Hepatocyte (in vitro differentiated cells): ENCODE measurements at places on chromosomes 4 and X. TPM values are rescaled to one million over a fixed set of nuclear protein-coding genes. Genes with fewer than 3 reads are reported as not detected.
A peak's percentile ranks its signal among the peaks of the same experiment; 100 is the strongest.

CSAG3 gene
- total RNA-seq: not detected in 2 replicates

SMIM14 gene
- total RNA-seq: 69.6 and 98.6 TPM in 2 replicates

ARX gene
- not detected in 2 replicates for total RNA-seq

H2BW1 gene
- total RNA-seq: not detected in 2 replicates

LRRC66 gene
- 0.87 and 0.92 TPM in 2 replicates for total RNA-seq

CDS1 gene
- total RNA-seq: 21.3 and 24.3 TPM in 2 replicates

ZFYVE28 gene
- total RNA-seq: 0.60 and 2.2 TPM in 2 replicates

IRS4 gene
- 0.70 and 1.0 TPM in 2 replicates for total RNA-seq

DNA sequence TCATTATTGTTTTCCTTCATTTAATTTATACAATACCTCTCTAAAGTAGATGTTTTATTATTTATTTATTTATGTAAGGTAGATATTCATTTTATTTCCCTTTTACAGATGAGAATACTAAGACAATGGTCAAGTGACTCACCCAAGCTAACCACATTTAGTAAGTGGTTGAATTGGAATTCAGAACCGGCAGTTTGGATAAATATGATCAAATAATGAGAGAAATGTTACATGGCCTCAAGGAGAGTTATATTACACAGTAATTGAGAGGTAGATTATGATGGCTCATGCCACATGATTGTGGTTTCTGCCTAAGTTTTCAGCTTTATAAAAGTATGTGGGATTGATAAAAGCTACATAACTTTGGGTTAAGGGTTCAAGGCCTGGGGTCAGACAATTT lies 239.4 kb upstream of the BOD1L1 start:
- H3K27me3 ChIP-seq: no peaks in the 10 kb centered on the region
- no peak overlapping the region for H3K4me3 ChIP-seq
- no peak for DNase-seq

DNA sequence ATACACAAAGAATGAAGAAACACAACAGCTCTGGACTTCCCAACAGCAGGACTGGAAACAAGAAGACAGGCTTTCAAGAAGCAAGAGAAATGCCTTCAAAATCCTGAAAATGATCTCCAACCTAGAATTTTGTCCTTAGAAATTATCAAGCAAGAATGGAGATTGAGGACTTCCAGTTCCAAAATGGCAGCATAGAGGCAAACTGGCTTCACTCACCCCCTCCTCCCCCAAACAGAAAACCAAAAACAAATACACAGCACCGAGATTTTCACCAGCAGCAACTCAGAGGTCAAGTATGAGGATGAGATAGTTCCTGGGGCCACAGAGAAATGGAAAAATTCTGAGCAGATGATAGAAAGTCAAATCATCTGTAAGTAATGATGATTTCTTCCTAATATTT lies 40.5 kb upstream of the LRBA start:
- no peaks in the 10 kb centered on the region for H3K27me3 ChIP-seq
- no peak for DNase-seq
- H3K4me3 ChIP-seq: no peak overlapping the region

DNA sequence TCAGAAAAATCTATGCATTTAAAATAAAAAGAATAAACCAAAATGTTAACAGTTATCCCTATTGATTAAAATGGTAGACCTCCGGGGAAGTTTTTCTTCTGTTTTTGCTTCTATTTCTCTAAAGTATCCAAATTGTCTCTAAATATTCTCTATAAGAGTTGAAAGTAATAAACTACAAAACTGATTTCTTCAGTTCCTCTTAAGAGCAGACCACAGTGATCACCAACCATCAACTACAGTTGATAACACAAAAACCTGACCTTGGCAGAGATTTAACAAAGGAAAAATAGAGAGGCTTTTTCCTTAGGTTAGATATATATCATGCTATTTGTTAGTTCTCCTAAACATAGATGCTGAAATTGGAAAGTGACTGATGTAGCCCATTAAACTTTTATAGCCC lies 27.3 kb downstream of the DDX60 start:
- no peak for DNase-seq
- H3K27ac ChIP-seq: no peak overlapping the region
- no peak overlapping the region for H3K4me3 ChIP-seq
- H3K36me3 ChIP-seq: no peaks in the 10 kb centered on the region

- H3K4me3 ChIP-seq: no peak overlapping the region
- H3K27me3 ChIP-seq: no peaks in the 10 kb centered on the region
- DNase-seq: peak; percentile 69
- no peaks in the 10 kb centered on the region for H3K36me3 ChIP-seq
- no peaks in the 10 kb centered on the region for H3K4me1 ChIP-seq
Measured at GRCh38 chrX:19889582-19890342, 2.4 kb upstream of the SH3KBP1 start.

GRCh38 chrX:44012484-44013096 lies 39.4 kb upstream of the NDP start:
- no peaks in the 10 kb centered on the region for H3K4me1 ChIP-seq
- H3K27ac ChIP-seq: no peak overlapping the region
- no peak overlapping the region for H3K4me3 ChIP-seq
- no peaks in the 10 kb centered on the region for H3K27me3 ChIP-seq

- no peaks in the 10 kb centered on the region for H3K36me3 ChIP-seq
- peak; percentile 62 for DNase-seq
- no peaks in the 10 kb centered on the region for H3K27me3 ChIP-seq
- no peak overlapping the region for H3K4me3 ChIP-seq
- H3K4me1 ChIP-seq: no peaks in the 10 kb centered on the region
- peak overlapping the region; percentile 52 for H3K27ac ChIP-seq
Measured at GRCh38 chrX:67780694-67781109, 236.9 kb downstream of the AR start.

- H3K36me3 ChIP-seq: no peaks in the 10 kb centered on the region
- no peak overlapping the region for H3K4me3 ChIP-seq
- H3K27ac ChIP-seq: no peak overlapping the region
- no peaks in the 10 kb centered on the region for H3K27me3 ChIP-seq
- DNase-seq: no peak
- peaks cover 6% of the 10 kb centered on the region for H3K4me1 ChIP-seq
Measured at GRCh38 chr4:23364167-23364566, 525.7 kb downstream of the PPARGC1A start.

DNA sequence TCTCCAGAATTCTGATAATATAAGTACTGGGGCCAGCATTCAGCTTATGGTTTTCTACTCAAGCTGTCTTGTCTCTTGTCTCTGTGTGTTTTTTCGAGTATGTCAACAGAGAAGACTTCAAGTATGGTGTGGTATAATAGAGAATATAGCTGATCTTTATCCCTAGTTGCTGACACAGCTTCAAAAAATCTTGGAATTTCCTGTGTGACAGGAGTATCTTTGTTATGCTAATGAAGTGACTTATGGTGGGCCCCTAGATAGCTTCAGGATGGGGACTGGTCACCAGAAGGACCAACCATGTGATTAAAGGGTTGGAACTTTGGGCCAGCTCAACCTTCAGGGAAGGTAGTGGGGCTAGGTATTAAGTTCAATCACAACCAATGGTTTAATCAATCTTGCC lies 2.9 kb downstream of the GPRASP3 start:
- H3K27ac ChIP-seq: no peak overlapping the region
- no peak overlapping the region for H3K4me3 ChIP-seq
- DNase-seq: no peak
- H3K4me1 ChIP-seq: no peaks in the 10 kb centered on the region
- no peaks in the 10 kb centered on the region for H3K36me3 ChIP-seq

- DNase-seq: no peak
- no peak overlapping the region for H3K27ac ChIP-seq
- H3K4me1 ChIP-seq: no peaks in the 10 kb centered on the region
- H3K27me3 ChIP-seq: no peaks in the 10 kb centered on the region
Measured at GRCh38 chr4:102193145-102193544, 152.1 kb downstream of the SLC39A8 start.

DNA sequence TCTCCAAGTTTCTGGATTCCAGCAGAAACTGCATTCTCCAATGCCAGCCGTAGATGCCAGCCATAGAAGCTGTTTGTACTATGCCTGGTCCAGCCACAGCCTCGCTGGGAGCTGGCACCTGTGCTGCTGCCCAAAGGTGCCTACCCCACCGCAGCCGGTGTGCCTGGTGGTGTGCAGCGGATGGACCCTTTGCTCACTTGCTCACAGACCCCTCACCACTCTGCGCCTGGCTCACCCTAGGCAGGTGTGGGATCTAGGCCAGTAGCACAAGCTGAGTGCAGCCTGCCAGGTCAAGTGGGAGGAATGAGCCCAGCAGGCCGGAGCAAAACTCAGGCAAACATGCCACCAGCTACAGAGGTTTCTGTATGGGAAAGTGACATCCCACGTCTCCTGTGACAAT lies 463.2 kb downstream of the ADGRL3 start:
- H3K27me3 ChIP-seq: no peaks in the 10 kb centered on the region
- no peaks in the 10 kb centered on the region for H3K4me1 ChIP-seq
- no peak for DNase-seq
- no peak overlapping the region for H3K4me3 ChIP-seq
- H3K36me3 ChIP-seq: no peaks in the 10 kb centered on the region

- no peaks in the 10 kb centered on the region for H3K4me1 ChIP-seq
- no peaks in the 10 kb centered on the region for H3K27me3 ChIP-seq
- H3K36me3 ChIP-seq: no peaks in the 10 kb centered on the region
- H3K27ac ChIP-seq: no peak overlapping the region
- DNase-seq: no peak
- no peak overlapping the region for H3K4me3 ChIP-seq
Measured at GRCh38 chr4:113773014-113773413, 11.5 kb upstream of the CAMK2D start.

- no peak overlapping the region for H3K27ac ChIP-seq
- H3K36me3 ChIP-seq: no peaks in the 10 kb centered on the region
- no peaks in the 10 kb centered on the region for H3K4me1 ChIP-seq
- H3K27me3 ChIP-seq: no peaks in the 10 kb centered on the region
- no peak for DNase-seq
Measured at GRCh38 chrX:13511944-13512330, 57.5 kb upstream of the EGFL6 start.

GRCh38 chrX:51395810-51396728 lies 63.4 kb downstream of the NUDT10 start:
- H3K36me3 ChIP-seq: no peaks in the 10 kb centered on the region
- no peaks in the 10 kb centered on the region for H3K27me3 ChIP-seq
- no peak for DNase-seq
- no peaks in the 10 kb centered on the region for H3K4me1 ChIP-seq

GRCh38 chrX:23773601-23774175 lies 9.3 kb upstream of the SAT1 start:
- no peak overlapping the region for H3K27ac ChIP-seq
- no peaks in the 10 kb centered on the region for H3K27me3 ChIP-seq
- H3K4me3 ChIP-seq: no peak overlapping the region
- DNase-seq: no peak
- H3K4me1 ChIP-seq: no peaks in the 10 kb centered on the region

DNA sequence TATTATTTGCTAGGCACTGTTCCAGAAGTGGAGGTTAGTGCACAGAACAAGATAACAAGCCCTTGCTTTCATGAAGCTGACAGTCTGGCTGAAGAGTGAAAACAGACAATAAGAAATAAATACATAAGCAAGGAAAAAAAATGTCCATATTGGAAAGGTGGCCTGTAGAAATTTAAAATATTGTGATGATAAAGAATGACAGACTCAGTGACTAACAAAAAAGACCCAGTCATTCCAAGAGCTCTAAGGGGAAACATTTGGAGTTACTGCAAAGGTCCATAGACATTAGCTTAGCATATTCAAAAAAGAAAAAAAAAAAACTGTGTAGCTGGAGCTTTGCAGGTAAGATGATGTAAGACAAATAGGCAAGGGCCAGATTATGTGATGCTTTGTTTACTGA lies 1.0 kb upstream of the ANTXR2 start:
- H3K27me3 ChIP-seq: no peaks in the 10 kb centered on the region
- H3K27ac ChIP-seq: peak overlapping the region; percentile 97
- H3K36me3 ChIP-seq: no peaks in the 10 kb centered on the region
- no peak overlapping the region for H3K4me3 ChIP-seq
- H3K4me1 ChIP-seq: peaks cover 24% of the 10 kb centered on the region

GRCh38 chr4:157143369-157143768 lies 67.4 kb downstream of the GLRB start:
- no peak overlapping the region for H3K4me3 ChIP-seq
- DNase-seq: no peak
- H3K27ac ChIP-seq: no peak overlapping the region
- no peaks in the 10 kb centered on the region for H3K4me1 ChIP-seq
- H3K27me3 ChIP-seq: no peaks in the 10 kb centered on the region

DNA sequence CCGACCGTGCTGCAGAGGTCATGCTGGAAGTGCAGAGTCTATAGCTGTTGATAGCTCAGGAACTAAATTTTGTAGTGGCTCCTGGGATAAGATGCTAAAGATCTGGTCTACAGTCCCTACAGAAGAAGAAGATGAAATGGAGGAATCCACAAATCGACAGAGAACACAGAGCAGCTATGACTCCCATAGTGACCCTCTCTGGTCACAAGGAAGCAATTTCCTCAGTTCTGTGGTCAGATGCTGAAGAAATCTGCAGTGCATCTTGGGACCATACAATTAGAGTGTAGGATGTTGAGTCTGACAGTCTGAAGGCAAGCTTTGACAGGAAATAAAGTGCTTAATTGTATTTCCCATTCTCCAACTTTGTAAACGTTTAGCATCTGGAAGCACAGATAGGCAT lies 8.8 kb downstream of the MANBA start:
- peaks cover under 1% of the 10 kb centered on the region for H3K4me1 ChIP-seq
- no peak overlapping the region for H3K27ac ChIP-seq
- H3K27me3 ChIP-seq: no peaks in the 10 kb centered on the region
- no peak overlapping the region for H3K4me3 ChIP-seq
- no peak for DNase-seq
- H3K36me3 ChIP-seq: no peaks in the 10 kb centered on the region

DNA sequence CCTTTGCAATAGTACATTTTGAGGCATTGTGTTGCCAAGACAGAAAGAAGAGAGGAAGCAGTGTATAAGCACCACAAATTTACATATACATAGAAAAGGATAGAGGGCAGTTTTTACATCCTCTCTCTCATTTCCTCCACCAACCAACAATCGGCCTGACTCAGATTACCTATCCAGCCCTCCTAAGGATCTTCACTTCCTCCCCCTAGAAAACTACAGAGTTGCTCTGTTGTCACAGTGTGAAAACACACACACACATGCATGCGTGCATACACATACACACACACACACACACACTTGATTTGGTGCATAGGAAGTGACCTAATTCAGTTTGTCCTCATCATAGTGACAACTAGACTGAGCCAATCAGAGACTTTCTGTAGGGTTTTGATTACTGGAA lies 98.8 kb upstream of the SPRY1 start:
- H3K4me3 ChIP-seq: no peak overlapping the region
- H3K27ac ChIP-seq: no peak overlapping the region
- H3K27me3 ChIP-seq: no peaks in the 10 kb centered on the region
- no peaks in the 10 kb centered on the region for H3K4me1 ChIP-seq
- H3K36me3 ChIP-seq: no peaks in the 10 kb centered on the region

GRCh38 chr4:173486714-173487392 lies 43.2 kb downstream of the HAND2 start:
- DNase-seq: no peak
- H3K4me1 ChIP-seq: no peaks in the 10 kb centered on the region
- H3K27ac ChIP-seq: no peak overlapping the region
- no peaks in the 10 kb centered on the region for H3K36me3 ChIP-seq
